ENCODE measurements at places on chromosomes 16 and 17. TPM values are rescaled to one million over a fixed set of nuclear protein-coding genes. Genes with fewer than 3 reads are reported as not detected.

Gene HOXB3
- total RNA-seq = 4.2 TPM

Gene CFAP119
- total RNA-seq = 1.6 TPM

Gene TPPP3
- total RNA-seq = 135 TPM

Gene COPZ2
- 39.7 TPM for total RNA-seq

Gene KRT32
- not detected for total RNA-seq

Gene CDK5R1
- 6.3 TPM for total RNA-seq

Gene CEP295NL
- total RNA-seq = 1.6 TPM

Gene OR1F1
- total RNA-seq = not detected

Gene FNDC8
- total RNA-seq = not detected

Gene SGCA
- total RNA-seq = 158 TPM

Gene IFI35
- total RNA-seq = 11.5 TPM

Gene CDK12
- 29.2 TPM for total RNA-seq

Gene CCDC78
- not detected for total RNA-seq

Gene PDXDC1
- 36.0 TPM for total RNA-seq

Gene GP1BA
- total RNA-seq = under 0.01 TPM
